ENCODE measurements at places on chromosomes 1 and 21.

DNA sequence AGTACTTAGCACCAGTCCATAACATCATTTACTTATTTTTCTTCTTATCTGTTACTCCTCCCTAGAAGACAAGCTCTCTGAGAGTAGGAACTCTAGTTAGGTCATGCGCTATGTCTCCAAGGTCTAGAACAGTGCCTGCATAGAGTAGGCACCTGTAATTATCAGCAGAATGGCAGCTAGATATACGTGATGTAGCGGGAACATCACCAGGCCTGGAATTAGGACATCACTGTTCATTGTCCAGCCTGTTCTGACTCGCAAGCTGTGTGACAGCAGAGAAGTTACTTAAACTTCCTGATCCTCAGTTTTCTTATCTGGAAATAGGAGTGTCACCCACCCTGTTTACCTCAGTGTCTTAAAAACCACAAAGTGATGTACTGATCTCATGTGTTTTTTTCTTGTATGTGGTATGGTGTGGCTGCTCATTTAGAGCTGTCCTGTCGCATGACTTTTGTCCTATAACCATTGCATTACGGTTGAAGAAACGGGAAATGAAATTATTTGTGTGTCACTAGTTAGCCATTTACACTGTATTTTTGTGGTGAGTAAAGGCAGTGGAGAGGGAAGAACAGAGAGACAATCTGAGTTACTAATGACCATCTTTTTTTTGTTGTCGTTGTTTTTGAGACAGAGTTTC lies 37.1 kb upstream of the EXO1 start:
- peak; percentile 65 for DNase-seq

DNA sequence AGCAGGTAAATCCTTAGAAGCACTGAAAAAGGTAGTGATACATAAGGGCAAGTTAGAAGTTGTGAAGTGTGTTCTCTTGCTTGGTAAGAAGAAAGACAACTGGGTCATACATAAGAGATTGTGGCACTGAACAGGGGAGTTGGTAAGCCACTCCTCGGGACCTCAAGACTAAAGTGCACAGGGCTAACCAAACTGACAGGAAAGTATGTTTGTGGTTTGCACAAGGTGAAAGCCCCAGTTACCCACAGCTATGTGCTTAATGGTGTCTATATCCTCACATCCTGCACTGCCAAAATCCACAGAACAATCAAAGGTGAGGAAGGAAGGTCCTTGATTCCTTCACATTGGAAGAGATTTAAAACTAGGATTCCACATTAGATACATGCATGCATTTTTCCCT lies 276.5 kb downstream of the DNM3 start:
- DNase-seq, result no peak

- no peak for DNase-seq
These were observed 10.5 kb downstream of the MAEL start for GRCh38 chr1:166999500-167000055.

DNA sequence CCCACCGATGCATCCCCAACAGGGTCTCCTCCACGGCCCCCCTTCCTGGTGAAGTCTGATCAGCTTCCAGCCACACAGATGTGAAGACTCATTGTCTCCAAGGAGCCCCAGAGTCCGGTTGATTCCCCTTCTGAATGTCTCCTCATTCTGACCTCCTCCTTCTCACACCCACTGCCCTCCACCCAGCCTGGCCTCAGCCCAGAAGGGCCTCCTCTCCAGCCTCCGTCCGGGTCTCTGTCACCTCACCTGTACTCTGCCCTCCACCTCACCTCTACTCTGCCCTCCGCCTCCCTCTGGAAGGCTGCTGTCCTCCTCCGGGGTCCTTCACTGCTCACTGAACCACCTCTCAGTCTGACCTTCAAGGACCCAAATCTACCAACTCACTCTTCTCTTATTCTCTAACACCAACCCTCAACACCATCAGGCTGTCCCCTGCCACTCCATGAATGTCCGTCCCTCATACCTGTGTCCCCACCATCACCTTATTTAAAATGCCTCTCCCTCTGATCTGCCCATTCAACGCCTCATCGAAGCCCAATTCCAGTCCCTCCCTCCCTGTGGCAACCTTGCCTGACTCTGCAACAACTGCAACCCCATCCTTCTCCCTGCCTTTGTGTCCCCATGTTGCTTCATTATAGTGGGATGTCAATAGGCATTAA lies 201.2 kb downstream of the TOMM20 start:
- no peak for DNase-seq

- no peak for DNase-seq
These were observed 76.5 kb downstream of the DHRS3 start for GRCh38 chr1:12541274-12542137.

GRCh38 chr1:6241107-6241886 lies 2.7 kb upstream of the HES3 start:
- no peak for DNase-seq

GRCh38 chr1:34591751-34592629 lies 162.9 kb upstream of the GJB5 start:
- DNase-seq, result no peak

- no peak for DNase-seq
These were observed 80.0 kb downstream of the CAMK2N1 start for GRCh38 chr1:20405893-20406604.

- no peak for DNase-seq
These were observed 239.0 kb downstream of the NTNG1 start for GRCh38 chr1:107379826-107380225.

DNA sequence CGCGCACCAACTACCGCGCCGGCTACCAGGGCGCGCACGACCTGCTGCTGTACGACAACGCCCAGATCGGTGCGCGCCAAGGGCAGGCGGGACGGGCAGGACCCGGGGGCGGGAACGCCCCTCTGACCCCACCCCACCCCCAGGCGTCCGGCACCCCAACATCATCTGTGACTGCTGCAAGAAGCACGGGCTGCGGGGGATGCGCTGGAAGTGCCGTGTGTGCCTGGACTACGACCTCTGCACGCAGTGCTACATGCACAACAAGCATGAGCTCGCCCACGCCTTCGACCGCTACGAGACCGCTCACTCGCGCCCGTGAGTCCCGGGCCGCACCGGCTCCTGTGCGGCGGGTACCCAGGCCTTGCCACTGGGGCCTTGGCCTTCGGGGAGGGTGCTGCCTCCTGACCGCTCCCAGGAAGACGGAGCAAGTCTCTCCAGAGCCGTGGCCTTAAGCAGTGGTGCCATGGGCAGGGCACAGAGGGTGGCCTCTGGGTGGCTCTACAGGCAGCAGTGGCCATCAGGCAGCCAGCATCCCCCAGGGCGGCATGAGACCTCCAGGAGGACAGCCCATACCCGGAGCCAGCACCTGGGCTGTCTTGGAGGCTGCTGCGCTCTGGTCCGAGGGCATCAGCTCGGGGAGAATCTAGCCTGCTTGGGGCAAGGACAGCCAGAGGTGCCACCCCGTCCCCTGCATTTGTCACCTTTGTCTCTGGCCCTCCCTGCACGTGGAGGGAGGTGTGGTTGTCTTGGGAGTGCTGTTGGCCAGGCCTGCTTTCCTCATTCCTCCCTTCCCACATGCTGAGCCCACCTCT lies 8.1 kb upstream of the MMP23B start:
- DNase-seq, result no peak

- DNase-seq, result no peak
These were observed 104.6 kb downstream of the ENAH start for GRCh38 chr1:225548140-225548857.

- no peak for DNase-seq
These were observed 59.0 kb upstream of the FGGY start for GRCh38 chr1:59237900-59238299.

DNA sequence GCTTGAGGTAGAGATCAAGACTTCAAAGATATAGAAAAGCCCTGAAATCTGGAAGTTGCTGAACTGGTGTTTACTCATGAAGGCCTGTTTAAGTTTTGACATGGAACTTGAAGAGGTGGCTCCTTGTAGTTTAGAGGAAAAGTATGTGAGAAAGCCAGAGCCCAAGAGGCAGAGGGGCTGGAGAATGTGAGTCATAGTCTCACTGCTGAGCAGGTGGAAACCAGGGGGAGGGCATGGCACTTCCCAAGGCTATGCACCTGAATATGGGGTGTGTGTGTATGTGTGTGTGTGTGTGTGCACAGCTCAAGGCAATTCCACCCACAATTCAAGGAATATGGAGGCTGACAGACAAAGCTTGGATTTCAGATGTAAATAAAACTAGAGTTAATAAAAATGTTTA lies 46.8 kb upstream of the C1orf198 start:
- DNase-seq, result no peak

DNA sequence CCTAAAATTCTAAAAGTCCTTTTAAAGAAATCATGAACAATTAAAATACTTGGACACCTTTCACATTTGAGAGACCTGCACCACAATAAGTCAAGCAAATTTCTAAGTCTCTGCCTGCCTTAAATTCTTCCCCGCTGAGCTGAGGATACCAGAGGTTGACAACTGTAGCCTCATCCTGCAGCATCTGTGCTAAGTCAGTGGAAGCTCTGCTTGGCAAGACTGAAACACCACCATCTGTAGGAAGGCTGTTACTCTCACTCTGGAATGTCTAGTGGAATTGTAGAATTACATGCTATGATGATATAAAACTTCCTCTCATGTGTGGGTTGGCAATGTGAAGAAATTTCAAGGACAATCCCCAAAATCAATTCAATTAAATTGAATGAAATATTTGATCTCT lies 1756.5 kb downstream of the NCAM2 start:
- no peak for DNase-seq

DNA sequence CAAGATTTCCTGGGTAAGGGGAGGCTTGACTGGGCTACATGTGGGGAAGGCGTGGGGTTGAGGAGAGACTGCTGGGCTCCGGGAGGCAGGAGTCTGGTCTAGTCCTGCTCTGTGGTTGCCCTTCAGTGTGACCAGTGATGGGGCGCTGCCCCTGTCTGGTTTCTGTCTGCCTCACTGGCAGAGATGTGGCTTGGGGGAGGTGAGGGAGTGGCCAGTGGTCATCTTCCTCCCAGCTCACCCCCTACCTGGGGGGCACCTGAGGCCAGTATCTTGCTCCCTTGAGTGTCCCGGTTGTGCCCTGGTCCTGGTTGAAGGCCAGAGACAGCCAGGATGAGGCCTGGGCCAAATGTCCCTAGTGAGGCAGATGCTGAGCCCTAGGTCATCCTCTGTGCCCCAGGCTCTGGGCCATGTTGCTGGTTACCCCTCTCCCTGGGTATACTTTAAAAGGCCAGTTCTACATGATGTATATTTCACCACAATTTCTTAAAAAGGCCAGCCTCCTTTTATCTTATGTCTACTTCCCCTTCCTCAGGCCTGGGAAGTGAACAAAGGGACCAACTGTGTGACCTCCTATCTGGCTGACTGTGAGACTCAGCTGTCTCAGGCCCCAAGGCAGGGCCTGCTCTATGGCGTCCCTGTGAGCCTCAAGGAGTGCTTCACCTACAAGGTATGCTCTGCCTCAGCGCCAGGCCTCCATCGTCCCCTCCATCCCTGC lies 10.5 kb downstream of the FAAH start:
- peak; percentile 28 for DNase-seq

All from inflammatory macrophage treated with lipopolysaccharide for 1 hour (primary cell).